ENCODE measurements at places on chromosomes 4 and X.

GRCh38 chr4:16483540-16483939, 257.3 kb upstream of the TAPT1 start:
- DNase-seq: no peak

- DNase-seq: no peak
These were observed 44.1 kb downstream of the TIGD4 start for GRCh38 chr4:152735396-152735859.

DNA sequence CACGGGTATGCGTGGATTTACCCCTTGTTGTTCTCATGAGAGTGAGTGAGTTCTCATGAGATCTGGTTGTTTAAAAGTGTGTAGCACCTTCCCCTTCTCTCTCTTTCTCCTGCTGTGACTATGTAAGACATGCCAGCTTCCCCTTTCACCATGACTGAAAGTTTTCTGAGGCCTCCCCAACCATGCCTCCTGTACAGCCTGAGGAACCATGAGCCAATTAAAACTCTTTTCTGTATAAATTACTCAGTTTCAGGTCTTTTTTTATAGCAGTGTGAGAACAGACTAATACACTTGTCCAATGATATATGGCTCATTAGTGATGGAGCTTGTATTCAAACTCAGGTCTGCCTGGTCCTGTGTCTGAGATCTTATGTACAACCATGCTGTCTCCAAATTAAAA, 28.5 kb upstream of the RTL3 start:
- no peak for DNase-seq

- DNase-seq: no peak
These were observed 325.5 kb upstream of the F9 start for GRCh38 chrX:139204898-139205667.

DNA sequence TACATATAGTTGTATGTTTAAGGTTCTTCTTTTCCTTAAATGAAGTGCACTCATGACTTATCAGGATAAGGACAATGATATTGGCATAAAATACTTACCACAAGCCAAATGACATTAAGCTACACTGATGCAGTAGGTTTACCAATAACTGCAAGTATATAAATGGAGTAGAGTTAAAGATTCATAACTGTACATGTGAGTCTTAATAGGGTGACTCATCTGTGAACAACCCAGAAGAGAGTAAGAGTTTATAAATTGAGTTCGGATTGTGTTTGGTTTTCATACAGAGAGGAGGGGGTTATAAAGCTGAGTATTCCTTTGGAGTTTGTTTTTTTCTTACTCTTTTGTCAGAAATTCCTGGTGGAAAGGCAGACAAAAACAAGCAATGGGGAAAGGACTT, 144.8 kb downstream of the TLL1 start:
- DNase-seq: no peak

- DNase-seq: no peak
These were observed 132.3 kb upstream of the NR3C2 start for GRCh38 chr4:148574502-148574901.

DNA sequence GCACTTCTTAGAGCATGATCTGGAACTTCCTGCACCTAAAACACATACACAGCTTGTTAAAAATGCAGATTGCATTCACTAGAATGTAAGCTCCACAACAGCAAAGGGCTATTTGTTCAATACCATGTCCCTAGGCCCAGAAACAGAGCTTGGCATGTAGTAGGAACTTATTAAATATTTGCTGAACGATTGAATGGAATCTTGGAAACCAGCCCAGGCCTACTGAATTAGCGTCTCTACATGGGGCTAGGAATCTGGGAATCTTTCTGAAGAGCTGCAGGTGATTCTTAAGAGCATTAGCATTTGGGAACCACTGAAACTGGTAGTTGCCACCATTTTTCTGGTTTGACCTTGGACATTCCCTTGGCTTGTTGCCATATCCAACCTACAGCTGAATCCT, 234.1 kb downstream of the STIM2 start:
- DNase-seq: no peak

GRCh38 chr4:34148322-34148908, 2095.9 kb downstream of the ARAP2 start:
- DNase-seq: no peak

GRCh38 chrX:24026432-24026831, 554 bp downstream of the KLHL15 start:
- no peak for DNase-seq

DNA sequence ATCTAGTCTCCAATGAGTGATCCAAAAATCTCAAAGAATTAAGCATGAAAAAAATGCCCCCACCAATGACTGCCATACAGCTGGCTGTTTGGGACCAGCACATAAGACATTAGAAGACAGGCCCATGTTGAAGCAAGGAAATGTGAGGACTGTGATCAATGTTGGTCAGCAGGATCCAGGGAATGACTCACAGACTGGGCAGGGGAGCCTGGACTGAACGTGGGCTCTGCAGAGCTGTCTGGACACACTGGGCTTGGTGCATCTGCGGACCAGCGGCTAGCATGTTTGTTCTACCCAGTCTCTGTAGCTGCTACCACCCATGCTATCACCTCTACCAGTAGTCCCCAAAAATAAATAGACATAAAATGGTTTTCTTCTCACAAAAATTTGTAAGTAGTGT, 108.6 kb downstream of the PALLD start:
- DNase-seq: no peak

- DNase-seq: no peak
These were observed 379.1 kb downstream of the IL1RAPL1 start for GRCh38 chrX:28966331-28966730.

DNA sequence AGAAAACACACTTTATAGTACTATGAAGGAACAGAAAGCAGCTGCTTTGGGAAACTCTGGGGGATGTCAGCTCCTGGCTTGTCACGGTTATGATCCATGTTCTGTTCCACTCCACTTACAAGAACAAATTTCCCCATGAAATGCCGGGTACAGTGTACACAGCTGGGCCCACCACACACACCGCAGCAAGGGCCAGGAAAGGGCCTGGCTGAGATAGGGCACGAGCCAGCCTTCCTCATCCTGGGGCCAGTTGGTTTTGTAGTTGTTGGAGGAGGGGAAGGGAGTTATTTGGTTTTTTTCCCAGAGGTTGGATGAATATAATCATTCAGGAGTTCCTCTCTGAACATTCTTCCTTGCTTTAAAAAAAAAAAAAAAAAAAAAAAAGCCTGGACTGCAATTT, 56.8 kb downstream of the SEPSECS start:
- DNase-seq: no peak

DNA sequence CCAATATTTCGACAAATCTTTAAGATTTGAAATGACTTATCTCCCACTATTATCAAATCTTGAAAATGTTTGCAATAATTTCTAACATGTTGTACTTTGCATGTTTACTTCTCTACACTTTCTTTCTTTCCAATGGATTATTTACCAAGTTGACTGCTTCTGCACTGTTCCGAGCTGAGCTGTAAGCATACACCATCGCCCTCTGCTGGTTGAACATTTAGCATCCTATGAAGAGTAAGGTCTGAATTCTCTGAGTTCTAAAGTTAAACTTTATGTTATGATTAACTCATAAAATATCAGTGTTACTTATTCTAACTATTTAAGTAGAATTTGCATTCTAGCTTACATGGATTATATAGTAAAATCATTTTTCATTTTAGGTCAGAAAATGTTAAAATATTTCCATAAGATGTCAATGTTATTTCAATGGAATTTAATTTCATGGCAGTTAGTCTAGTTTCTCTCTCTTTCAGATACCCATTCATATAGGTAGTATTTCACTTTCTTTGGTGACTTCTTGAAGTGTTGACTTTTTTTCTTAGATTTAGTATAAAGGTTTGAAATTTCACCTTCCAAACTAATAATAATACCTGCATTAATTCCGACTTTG, 137.4 kb downstream of the DKK2 start:
- DNase-seq: no peak

DNA sequence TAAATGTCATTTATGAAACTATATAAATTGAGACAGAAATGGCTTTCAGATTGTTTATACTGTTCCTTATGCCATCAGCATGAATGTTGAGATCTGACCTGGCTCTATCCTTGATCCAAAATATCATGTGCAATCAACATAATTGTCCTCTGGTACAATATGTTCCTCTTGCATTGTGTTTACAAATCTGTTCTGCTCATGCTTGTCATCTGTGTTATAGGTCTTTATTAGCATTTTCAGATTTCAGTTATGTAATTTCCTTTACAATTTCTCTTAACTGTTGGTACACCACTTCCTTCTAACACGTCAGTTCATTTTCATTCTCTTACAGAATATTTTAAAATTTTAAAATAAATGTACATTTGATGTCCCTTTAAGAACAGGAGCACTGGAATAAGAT, 1.6 kb downstream of the HPGD start:
- no peak for DNase-seq

DNA sequence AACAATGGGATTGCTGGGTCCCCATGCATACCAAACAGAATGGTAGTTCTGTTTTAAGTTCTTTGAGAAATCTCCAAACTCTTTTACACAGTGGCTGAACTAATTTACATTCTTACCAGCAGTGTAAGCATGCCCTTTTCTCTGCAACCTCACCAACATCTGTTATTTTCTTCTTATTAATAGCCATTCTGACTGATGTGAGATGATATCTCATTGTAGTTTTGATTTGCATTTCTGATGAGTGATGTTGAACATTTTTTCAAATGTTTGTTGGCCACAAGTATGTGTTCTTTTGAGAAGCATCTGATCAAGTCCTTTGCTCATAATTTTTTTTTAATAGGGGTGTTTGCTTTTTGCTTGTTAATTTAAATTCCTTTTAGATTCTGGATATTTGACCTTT, 41.2 kb upstream of the ZMAT1 start:
- no peak for DNase-seq

GRCh38 chr4:113645771-113646441, 115.6 kb downstream of the CAMK2D start:
- no peak for DNase-seq

GRCh38 chr4:156974264-156974663, 2.7 kb upstream of the PDGFC start:
- no peak for DNase-seq

DNA sequence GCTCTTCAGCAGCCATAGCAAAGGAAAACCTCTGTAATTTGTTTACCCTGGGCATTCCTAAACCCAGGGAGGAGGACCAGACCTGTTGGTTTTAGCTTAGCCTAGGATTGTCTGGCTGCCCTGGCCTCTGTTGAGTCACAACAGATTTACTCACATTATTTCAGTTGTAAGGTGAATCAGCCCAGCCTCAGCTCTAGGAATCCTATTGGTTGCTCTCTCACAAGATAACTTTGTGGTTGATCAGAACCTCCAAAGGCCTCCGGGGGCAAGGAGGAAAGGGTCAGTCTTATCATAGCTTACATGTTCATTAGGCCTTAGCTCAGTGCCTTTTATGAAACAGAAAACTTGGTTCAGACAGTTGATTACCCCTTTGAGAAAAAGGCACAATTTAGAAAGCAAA, 41.0 kb downstream of the PDK3 start:
- no peak for DNase-seq

GRCh38 chr4:153529646-153530045, 63.5 kb downstream of the TMEM131L start:
- DNase-seq: no peak

GRCh38 chrX:107504006-107504405, 54.6 kb downstream of the FRMPD3 start:
- no peak for DNase-seq

- DNase-seq: no peak
These were observed 17.3 kb upstream of the TBC1D14 start for GRCh38 chr4:6892190-6892908.

DNA sequence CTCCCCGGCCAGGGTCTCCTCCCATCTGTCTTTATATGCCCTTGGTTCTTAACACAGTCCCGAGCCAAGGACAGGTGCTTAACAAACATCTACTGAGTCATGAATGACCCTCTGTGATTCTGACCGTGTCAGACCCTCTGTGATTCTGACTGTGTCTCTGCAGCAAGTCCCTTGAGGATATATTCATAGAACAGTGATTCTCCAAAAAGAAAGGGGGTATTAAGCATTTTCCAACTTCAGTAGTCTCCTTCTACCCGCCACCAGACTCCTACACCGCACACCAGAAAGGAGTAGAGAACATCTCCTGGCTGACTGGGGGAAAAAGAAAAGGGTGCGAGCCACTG, 13.6 kb downstream of the ACSL1 start:
- DNase-seq: no peak

Measured in stimulated activated CD8-positive, alpha-beta memory T cell treated with anti-CD3 and anti-CD28 coated beads, Interleukin-4, amount 100 ng/mL, for 1 hour (primary cell).